ENCODE measurements at places on chromosomes 1 and 21. TPM values are rescaled to one million over a fixed set of nuclear protein-coding genes. Genes with fewer than 3 reads are reported as not detected.

DNA sequence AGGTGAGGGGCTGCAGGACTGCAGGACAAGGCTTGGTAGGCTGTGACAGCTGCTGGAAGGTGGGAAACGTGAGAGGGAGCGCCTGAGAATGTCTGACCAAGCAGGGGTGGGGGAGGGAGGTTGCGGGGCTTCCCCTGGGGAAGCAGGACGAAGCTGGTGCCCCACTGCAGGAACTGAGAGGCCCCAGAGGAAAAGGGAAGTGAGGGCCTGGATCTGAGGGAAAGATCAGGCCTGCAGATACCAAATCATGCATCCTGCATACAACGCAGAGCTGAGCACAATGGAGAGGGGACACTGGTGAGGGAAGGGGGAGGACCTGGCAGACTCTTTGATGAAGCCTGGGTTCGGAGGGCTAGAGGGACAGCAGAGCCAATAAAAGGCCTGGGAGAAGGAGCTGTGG is 65.7 kb upstream of the BACE2 start:
- DNase-seq, result no peak

DNA sequence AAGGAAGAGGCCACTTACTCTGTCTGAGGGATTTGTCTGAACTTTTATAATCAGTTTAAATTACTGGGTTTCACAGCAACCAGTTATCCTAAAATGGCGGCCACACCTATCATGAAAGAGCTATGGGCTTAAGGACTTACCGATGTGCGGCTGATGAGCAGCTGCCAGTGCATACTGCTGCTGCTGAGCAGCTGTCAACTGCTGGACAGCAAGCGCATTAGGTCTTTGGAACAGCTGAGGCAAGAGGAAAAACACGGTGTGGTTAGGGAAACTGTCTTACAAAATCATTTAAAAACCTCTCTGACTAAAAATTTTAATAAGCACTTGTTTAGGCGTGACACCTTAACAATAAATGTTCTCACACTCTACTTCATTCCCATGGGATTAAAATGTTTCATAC is 72.6 kb upstream of the SDC3 start:
- DNase-seq, result no peak

DNA sequence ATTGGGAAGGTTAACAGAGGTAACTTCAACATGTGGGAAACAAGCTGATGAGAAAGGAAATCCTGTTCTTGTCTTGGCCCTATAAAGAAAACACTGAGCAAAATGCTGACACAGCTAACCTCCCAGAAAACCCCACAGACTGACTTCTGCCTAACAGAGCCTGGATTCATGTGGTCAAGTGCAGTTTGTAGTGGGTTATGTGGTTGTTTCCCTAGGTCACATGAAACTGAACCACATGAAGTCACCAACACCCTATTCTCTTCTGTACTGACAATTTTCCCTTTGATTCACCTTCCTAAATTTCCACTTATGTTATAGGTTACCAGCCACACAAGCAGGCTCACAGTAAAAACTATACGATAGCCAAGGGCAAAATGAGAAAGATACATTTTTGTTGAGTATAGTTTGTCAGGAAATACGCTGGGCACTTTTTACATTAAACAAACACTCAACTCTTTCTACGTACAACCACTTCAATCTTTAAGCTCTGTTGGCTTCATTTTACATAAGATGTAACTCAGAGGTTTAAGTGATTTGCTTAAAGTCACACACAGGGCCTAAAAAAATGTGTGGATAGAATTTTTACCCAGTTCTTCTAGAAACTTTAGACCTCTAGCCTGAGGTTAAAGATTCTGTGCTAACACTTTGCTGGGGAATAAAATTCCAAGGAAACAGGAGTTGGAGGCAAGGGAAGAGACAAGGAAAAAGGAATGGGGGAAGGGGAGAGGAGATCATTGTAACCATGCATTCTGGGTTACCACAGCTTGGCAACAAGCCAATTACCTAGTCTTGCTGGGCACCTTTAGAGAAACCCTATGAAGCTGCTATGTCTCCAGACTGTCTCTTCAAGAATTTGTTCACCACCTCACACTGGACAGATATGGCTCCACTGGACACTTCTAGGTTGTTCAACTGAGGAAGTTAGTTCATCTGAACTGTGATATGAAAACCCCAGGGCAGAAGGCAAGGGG is 601.6 kb upstream of the USP24 start:
- no peak for DNase-seq

DNA sequence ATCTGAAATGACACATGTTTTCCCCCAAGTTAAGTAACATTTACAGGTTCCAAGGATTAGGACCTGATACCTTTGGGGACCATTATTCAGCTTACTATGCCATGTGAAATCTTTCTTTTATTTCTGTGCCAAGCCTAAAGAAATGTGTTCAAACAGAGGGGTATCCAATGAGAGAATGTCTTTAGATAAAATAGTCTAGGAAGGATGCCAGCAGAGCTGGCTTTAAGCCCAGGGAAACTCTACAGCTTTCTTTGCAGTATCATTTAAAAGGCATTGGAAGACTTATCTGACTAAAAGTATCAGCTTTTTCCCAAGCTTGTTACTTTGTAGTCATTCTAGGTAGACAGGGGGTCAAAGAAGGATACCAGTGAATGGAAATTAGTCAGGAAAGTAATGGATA is 860.4 kb downstream of the PLA2G4A start:
- DNase-seq, result peak; percentile 93

DNA sequence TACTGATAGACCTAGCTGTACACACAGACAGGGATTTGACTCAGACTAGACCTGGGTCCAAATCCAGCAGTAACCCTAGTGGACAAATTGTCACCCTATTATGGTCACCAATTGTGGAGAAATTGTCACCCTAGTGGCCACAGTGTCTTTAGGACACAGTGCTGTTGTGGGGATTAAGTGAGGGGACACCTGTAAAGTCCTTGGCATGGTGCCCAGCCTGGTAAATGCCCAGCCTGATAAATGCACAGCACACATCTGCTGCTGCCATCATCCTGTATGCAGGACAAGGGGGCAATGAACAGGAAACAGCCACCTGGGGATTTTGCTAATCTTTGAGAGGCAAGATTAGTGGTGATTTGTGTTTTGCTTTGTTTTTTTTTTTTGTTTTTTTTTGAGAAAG is 2.3 kb downstream of the TMEM61 start:
- no peak for DNase-seq

- no peak for DNase-seq
These were observed 213.4 kb downstream of the APP start for GRCh38 chr21:25956993-25957714.

GRCh38 chr1:87231703-87232367 is 96.8 kb upstream of the LMO4 start:
- DNase-seq, result no peak

- no peak for DNase-seq
These were observed 21.3 kb downstream of the KIAA0040 start for GRCh38 chr1:175171036-175171913.

- DNase-seq, result no peak
These were observed 12.8 kb downstream of the SMAP2 start for GRCh38 chr1:40386359-40386723.

DNA sequence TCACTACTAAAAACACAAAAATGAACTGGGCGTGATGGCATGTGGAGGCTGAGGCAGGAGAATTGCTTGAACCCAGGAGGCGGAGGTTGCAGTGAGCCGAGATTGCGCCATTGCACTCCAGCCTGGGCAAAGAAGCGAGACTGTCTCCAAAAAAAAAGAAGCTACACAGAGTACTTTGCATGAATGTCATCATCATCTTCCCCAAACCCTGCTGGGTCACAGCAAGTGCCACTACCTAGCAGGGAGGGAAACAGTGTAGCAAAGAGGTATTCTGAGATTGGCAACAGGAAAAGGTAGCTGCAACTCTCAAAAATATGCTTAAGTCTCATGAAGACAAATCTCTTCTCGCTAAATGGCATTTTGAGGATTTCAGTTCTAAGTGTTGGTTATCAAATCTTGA is 12.8 kb downstream of the NDC1 start:
- DNase-seq, result no peak

- DNase-seq, result no peak
These were observed 38.9 kb downstream of the ARHGEF11 start for GRCh38 chr1:157006676-157007075.

DNA sequence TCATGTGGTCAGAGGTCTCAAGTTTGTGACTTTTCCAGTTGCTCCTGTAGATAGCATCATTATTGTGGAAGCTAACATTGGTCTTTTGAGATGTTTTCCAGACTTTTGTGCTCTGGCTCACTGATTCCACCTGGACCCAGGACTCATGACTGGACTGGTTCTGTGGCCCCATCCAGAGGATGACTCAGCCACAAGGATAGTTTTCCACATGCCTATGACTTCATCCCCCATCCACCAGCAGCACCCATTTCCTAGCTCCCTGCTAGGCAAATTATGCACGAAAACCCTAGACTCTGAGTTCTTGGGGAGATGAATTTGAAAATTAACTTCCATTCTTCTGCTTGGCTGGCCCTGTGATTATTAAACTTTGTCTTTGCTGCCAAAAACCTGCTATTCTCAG is 949.3 kb downstream of the MRPL39 start:
- no peak for DNase-seq

- no peak for DNase-seq
These were observed 392.8 kb upstream of the CAMK1G start for GRCh38 chr1:209190591-209191261.

GRCh38 chr1:15701784-15702183 is 17.7 kb downstream of the PLEKHM2 start:
- DNase-seq, result no peak

DNA sequence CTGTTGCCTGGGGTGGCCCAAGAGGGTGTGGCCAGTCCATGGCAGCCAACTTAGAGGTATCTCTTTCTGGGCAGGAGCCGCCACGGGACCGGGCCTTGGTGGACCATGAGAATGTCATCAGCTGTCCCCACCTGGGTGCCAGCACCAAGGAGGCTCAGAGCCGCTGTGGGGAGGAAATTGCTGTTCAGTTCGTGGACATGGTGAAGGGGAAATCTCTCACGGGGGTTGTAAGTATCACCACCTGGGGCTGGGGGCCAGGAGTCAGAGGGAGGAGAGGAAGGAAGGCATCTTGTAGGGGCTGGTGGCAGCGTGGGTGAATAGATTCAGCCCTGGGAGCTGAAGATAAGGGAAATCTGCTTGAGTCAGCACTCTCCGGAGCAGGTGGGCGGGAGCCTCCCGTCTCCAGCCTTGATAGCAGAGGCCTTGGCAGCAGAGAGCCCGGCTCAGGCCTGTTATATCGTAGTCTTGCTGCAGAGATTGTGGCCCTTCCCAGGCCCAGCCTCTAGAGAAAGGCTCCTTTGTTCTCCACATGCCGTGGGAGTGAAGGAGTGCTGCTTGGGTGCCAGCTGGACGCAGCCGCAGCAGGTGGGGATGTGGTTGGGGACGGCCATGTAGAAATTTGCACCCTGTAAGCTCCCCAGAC is 25.4 kb downstream of the PHGDH start:
- peak; percentile 74 for DNase-seq

DNA sequence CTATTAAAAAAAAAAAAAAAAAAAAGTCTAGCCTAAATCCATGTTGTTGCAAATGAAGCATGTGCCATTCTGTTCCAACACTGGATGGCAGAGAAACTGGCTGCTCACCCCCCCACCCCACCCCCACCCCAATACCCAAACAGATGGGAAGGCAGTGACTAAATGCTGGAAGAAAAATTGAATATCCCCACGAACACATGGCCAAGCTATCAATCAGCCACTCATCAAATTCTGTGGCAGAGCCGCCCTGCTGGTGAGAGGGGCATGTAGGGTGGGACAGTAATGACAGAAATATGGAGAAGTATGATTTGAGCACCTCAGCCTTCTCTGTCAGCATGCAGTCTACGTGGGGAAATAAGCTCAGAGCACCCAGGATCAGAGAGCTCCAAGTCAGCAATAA is 34.1 kb downstream of the OPTC start:
- no peak for DNase-seq

DNA sequence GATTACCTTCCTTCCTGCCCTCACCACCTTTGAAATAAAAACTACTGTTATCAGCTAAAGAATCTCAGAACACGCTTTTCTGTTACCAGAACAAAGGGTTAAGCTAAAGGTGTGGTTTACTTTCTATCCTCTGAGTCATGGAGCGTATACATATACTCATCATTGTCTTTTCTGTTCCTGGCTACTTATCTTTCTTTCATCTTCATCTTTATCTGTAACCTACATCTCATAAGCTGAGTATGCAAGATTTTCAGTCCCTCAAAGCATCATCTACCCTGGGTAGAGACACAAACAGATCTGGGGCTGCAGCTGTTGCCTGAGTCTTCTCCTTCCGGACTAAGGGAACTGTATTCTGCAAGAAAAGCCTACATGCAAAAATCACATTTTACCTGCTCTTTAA is 75.6 kb downstream of the LMO4 start:
- DNase-seq, result no peak

- DNase-seq, result no peak
These were observed 40.7 kb downstream of the TRAPPC10 start for GRCh38 chr21:44052830-44053226.

GRCh38 chr1:10917513-10918454 is 94.7 kb upstream of the TARDBP start:
- no peak for DNase-seq

DNA sequence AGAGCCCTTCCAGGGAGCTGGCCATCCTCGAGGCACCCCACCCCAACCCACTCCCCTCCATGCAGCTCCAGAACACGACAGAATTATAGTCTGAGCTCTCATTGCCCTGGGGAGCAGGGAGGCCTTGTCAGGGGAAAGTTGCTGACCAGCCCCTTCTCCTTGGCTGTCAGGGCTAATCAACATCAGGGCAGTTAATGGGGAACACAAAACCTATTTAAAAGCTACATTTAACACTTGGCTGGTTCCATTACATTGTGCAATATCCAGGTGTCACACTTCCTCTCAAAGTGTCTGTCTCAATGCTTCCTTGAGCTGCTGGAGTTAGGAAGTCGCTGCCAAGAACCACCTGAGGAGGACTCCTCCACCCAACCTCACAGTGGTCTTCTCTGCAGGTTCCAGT is 111.8 kb upstream of the GRIK3 start:
- no peak for DNase-seq

- no peak for DNase-seq
These were observed 68.3 kb upstream of the KCND3 start for GRCh38 chr1:112057736-112058135.

DNA sequence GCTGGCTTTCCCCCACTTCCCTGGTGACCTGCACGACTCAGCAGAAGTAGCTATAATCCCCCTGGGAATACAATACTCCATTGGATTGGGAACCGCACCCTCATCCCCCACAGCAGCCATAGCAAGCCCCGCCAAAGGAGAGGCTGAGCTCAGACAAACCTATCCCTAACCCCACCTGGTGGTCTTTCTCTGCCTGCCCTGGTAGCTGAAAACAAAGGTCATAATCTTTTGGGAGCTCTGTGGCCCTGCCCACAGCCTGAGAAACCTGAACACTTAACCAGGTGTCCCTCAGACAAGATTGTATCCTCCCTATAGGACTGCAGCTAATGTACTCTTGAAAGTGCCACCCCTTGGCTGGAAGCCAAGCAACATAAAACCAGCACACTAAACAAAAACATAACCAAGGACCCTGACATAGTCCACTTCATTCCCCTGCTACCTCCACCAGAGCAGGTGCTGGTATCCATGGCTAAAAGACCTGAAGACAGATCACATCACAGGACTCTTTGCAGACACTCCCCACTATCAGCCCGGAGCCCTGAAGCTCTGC is 71.6 kb upstream of the RUNX1 start:
- DNase-seq, result no peak

The NEGR1 gene
- total RNA-seq, result 21.4 TPM

The IFNLR1 gene
- 0.59 TPM for total RNA-seq

The CCDC17 gene
- not detected for total RNA-seq

The HCN3 gene
- 9.0 TPM for total RNA-seq

The ATP6V1G3 gene
- not detected for total RNA-seq

The ACTL8 gene
- total RNA-seq, result not detected

The PHACTR4 gene
- total RNA-seq, result 18.8 TPM

The TAS1R1 gene
- total RNA-seq, result not detected

The GPR37L1 gene
- total RNA-seq, result 3.1 TPM

The MROH9 gene
- 0.06 TPM for total RNA-seq

The PGLYRP3 gene
- not detected for total RNA-seq
